ENCODE measurements at places on chromosomes 7 and 10.

DNA sequence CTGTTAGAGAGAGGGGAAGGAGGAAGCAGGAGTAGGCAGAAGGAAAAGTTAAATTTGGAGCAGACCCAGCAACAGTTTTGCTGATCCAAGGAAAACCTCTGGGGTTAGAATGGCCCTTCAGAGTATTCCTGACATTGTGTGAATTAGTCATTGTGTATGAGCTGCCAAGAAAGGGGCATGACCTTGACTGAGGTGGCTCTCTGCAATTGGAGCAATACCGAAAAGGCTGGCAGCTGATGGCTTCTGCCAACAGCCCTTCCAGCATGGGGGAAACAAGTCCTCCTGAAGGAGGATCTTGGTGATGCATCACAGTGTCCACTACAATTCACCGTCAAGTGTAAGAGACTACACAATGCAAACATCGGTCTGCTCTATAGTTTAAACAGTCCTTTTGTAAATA, 20.6 kb upstream of the WASL start:
- DNase-seq, result no peak

- no peak for DNase-seq
These were observed 3.4 kb downstream of the SLC35G1 start for GRCh38 chr10:93897070-93897780.

- DNase-seq, result peak; percentile 61
These were observed 9.5 kb downstream of the FAM241B start for GRCh38 chr10:69639291-69640195.

DNA sequence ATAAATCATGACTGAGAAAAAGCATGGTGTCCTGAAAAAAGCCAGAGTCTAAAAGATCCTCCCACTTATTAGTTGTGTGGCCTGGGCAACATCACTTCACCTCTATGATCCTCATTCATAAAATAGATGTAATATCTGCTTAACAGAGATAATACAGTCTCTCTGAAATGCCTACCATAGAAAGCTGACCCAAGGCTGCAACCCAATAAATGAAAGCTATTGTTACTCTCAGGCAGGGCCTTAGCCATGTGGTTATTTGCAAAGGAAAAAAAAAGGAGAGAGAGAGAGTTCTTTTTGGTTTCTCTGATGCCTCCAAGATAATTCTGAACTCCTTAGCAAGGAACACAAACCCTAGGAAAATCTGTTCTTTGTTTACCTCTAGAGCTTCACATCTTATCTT, 7.9 kb downstream of the FAM13C start:
- no peak for DNase-seq

DNA sequence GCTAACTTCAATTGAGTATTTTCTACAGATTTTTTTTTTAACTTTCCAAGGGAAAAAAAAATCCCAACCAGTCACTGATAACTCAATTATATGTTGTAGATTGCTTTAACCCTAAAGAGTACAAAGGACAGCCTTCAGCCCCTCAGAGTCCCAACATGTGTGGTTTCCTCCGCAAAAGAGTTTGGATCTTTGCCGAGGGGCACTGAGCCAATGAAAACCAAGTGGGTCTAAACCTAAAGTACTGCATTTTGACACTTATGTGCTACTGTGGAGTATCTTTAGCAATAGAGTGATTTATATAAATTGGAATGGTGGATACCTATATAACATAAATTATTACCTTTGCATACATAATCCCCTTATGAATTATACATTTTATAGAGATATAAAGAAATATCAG, 91.5 kb downstream of the SEMA3D start:
- peak; percentile 46 for DNase-seq

- DNase-seq, result no peak
These were observed 154.0 kb downstream of the RAB11FIP2 start for GRCh38 chr10:117892681-117893220.

DNA sequence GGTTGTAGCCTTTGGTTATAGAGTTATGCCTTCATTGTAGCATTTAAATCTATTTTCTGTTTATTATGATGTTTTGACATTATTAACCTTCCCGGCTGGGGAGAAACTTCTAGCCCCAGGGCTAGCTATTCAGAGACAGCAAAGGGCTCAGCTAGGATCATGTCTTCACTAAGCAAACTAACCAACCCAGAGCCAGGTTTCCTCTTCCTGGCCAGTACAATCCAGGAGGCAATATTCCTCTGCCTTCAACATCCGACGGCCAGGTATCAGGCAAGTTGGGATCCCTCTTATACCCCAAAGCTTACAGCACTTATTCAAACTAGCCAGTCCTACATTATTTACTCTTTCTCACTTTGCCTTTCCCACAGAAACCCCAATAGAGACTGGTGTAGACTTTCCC, 1060.7 kb upstream of the GHITM start:
- DNase-seq, result no peak

GRCh38 chr10:17227367-17228090, 512 bp upstream of the VIM start:
- no peak for DNase-seq

- DNase-seq, result no peak
These were observed 61.3 kb upstream of the TRIL start for GRCh38 chr7:29019387-29019786.

GRCh38 chr10:111209692-111210091, 132.9 kb downstream of the ADRA2A start:
- DNase-seq, result no peak

DNA sequence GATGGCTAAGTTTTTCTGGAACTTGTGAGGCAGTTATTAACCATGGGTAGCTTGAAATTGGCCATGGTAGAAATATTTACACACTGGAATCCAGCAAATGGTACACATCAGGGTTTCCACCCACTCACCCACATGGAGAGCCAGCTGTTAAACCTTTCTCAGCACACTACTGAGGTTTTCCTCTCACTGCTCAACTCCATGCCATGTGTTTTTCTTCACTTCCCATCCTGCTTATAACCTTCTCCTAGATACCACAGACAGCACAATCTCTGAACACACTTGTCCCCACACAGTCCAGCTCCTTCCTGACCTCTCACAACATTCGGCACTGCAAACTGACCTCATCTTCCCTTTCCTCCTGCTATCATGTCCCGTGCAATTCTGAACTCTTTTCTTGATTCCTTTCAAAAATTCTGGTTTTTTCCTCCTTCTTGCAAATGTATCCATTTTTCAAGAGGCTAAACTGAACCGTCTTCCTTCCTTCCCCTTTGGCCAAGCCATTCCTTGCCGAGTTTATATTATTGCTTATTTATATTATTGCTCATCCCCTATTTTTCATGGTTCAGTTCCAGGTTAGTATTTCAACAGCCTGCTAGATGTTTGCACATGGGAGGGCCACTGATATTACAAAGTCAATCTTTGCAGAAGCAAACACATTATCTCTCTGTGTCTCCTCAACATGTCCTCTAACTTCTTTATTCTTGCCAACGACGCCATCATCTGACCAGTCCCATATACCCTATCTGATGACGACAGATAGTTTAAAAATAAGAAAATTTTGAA, 606.4 kb downstream of the SORCS1 start:
- peak; percentile 37 for DNase-seq

- peak; percentile 45 for DNase-seq
These were observed 471.8 kb downstream of the PLXDC2 start for GRCh38 chr10:20288060-20288459.

GRCh38 chr10:73493781-73494180, 2.0 kb downstream of the PPP3CB start:
- DNase-seq, result no peak

DNA sequence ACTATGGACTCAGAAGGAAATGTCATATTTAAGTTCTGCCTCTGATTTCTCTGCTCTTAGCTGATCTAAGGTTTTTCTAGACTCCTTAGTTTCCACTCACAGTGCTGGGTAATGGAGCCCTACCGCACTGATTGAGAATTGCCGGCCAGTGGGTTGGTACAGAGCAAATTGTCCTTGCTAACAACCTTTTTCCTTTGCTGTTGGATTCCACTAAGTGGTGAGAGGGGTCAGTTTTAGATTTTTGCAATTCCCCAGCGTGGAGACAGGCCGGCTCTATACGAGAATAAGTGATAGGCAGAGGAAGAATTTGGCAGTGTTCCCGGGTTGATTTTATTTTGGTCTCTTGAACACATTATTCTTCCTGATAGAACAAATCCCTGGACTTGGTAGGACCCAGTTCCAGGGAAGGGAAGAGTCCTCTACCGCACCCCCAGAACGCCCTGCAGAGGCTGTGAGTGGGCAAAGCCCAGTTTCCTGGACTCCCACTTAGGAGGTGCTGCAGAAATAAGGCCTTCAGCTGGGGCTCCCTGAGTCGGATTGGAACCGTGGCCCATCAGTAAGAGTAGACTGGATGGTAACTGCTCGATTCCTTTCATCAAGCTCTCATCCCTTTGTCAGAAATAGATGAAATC, 3.0 kb upstream of the NRP1 start:
- no peak for DNase-seq

- DNase-seq, result no peak
These were observed 88.8 kb upstream of the MDFIC start for GRCh38 chr7:114832906-114833595.

GRCh38 chr10:70682920-70683600, 10.8 kb downstream of the ADAMTS14 start:
- DNase-seq, result no peak

DNA sequence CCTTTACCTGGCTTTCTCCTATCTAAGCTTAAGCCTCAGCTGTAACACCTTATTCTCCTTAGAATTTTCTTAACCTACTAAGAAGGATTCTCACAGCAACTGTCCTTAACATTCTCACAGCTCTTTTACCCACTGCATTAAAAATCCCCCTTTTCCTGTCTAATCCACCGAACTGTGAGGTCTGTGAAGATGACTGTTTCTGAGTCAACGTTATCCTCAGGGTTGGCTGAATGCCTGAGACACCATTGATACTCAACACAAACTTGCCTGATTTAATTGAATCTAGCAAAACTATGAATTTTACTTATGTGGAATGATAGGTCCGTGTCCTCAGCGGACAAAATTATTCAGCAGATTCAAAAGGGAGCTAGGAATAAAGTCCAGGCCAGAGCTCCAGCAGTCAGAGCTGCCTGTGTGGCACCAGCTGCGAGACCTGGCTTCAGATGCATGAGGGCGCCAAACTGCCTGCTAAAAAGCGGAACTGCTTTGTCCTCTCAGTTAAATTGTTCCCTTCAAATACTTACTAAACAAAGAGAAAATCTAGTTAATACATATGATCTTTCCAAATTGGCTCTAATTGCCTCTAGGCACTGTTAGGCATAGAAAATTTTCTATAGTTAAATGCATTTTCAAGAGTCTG, 33.4 kb upstream of the VWDE start:
- no peak for DNase-seq

DNA sequence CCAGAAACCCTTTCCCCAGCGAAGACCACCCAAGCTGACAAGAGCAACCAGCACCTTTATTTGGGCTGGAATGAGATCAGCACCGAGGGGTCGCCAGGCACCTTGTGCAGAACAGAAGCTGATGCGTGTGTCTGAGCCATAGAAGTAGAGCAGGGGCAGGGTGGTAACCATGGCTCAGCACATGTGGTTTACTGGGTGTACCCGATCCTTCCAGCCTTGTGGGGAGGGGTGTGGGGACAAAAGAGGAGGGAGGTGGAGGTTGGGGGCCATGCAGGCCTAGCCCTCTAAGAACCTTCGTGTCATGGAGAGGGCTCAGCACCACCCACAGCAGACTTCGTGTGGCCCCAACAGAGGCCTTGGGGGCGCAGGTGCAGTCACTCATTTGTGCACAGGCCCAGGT, 84.0 kb upstream of the GTF2I start:
- no peak for DNase-seq

- no peak for DNase-seq
These were observed 86.7 kb upstream of the DUSP5 start for GRCh38 chr10:110411047-110411410.

GRCh38 chr10:49426490-49427360, 30.8 kb upstream of the DRGX start:
- DNase-seq, result no peak

DNA sequence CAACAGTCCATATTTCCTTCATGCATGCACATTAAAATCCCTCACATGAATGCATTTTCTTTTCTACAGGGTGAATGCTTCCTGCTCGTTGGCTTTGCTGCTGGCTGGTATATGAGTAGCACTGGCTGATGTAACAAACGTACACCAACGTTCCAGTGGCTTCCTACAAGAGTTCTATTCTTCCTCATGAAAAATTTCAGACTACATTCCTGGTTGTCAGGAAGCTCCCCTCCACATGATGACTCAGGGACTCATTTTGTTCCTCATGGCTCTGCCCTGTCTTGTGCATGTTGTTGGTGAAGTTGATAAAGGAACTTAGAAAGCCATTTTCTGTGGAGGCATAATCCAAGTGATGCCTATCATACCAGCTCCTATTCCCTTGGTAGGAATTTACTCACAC, 470.7 kb upstream of the KLF6 start:
- no peak for DNase-seq

- DNase-seq, result no peak
These were observed 451.9 kb downstream of the DPP6 start for GRCh38 chr7:154503962-154504550.

GRCh38 chr10:89531359-89531758, 4.0 kb downstream of the SLC16A12 start:
- no peak for DNase-seq

GRCh38 chr10:128575761-128576160, 449.5 kb upstream of the MKI67 start:
- no peak for DNase-seq

DNA sequence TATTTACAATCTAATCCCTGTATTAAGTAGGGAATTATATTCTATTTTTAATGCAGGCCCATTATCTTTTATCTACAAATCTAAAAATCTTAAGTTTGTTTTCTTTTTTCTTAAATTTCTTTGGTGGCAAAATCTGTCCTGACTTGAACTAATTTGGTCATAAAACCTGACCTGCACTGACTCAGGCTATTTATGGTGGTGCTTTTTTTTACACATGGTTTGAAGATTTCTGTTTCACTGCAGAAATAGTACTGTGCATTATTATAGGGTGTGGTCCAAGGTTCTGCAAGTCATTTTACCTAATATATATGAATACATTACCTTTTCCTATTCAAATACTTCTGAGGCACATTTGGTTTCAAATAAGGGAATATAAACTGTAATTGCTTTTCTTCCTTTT, 137.0 kb downstream of the CD36 start:
- no peak for DNase-seq

GRCh38 chr10:60473557-60473956, 83.9 kb upstream of the ANK3 start:
- DNase-seq, result no peak

DNA sequence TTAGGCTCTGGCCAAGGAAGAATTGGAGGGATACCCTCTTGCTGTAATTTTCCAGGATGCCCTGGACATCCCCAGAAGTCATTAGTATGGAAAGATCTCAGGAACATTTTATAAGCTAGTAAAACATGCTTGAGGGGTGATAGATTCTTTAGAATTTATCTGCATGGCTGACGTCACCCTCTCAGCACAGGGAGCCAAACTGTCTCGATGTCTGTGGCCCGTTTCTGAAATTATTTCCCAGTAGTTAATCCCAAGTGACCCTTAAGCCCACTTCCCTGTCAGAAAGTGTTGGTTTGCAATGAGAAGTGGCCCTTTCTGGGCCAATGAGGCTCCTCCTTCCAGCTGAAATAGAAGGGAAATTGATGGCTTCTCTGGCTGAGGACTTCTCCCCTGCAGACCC, 184.5 kb upstream of the BMPER start:
- no peak for DNase-seq

GRCh38 chr7:74515276-74515675, 61.6 kb downstream of the GTF2IRD1 start:
- no peak for DNase-seq

- no peak for DNase-seq
These were observed 32.1 kb upstream of the GNA12 start for GRCh38 chr7:2876031-2876731.

Measured in left hindlimb (tissue), 1 donor.